Posterior vena cava (tissue), 2 donors: ENCODE measurements at places on chromosomes 2 and 18. TPM values are rescaled to one million over a fixed set of nuclear protein-coding genes. Genes with fewer than 3 reads are reported as not detected.

DNA sequence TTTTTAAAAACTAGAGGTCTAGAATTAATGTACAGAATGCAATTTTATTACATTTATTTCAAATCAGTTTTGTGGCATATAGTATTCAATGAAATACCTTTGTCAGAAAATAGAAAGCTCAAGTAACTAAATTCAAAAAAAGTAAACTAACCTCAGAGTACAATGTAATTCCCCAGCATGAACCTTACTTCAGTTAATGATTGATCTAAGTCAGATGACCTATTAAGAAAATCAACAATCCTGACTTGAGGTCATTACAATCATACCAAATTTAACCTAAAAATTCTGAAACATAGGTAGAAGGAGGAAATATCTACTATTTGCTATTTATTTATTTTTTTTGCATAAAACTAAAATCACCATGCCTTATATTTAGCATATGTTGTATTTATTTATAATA lies 142.9 kb downstream of the CCDC102B start:
- DNase-seq: no peak

GRCh38 chr2:122512091-122512490 lies 756.6 kb downstream of the TSN start:
- no peak for DNase-seq

The CCDC74A gene
- total RNA-seq: 3.9 TPM

DNA sequence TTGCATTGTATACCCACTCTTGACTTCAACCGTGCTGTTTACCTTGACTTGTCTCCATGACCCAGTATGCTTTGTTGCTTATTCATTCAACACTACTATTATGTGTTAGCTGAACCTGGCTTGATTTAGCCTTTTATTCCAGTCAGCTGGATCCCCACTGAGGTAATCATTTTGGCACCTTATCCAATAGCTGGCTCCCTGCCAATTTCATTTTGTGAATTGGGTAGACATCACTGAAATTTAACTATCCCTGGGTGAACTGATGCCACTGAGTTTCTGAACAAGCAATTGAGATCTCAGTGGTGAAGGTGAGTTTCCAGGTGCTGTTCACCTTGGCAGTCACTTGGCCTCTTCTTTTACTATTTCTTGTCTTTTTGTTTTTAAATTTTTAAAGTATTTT lies 584.3 kb downstream of the ADCYAP1 start:
- DNase-seq: no peak

The PDE1A gene
- total RNA-seq: 7.7 TPM

The FHOD3 gene
- total RNA-seq: 29.8 TPM

The ANTXR1 gene
- total RNA-seq: 147 TPM

- DNase-seq: no peak
These were observed 133.4 kb upstream of the CXCR4 start for GRCh38 chr2:136251197-136251884.

DNA sequence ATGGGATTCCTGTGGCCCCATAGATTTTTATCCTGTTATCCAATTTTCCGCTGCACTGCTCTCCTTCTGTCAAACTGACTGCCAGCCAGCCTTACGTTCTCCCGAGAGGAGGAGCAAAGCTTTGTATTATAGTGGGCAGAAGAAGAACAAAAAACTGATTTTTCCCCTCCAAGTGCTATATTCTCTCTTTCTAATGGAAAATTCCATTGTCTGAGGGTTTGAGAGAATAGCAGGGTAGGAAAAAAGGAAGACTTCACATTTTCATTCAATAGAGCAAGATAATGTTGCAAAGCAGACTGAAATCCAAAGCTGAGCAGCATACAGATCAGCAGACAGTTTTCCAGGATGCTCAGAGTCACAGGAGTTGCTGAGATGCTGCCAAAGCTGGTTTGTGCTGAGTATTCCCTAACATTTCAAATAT lies 238.0 kb downstream of the UBE2E3 start:
- DNase-seq: no peak

GRCh38 chr2:36387258-36387916 lies 31.8 kb downstream of the CRIM1 start:
- DNase-seq: no peak

- DNase-seq: no peak
These were observed 121.3 kb downstream of the FMNL2 start for GRCh38 chr2:152456262-152456661.

DNA sequence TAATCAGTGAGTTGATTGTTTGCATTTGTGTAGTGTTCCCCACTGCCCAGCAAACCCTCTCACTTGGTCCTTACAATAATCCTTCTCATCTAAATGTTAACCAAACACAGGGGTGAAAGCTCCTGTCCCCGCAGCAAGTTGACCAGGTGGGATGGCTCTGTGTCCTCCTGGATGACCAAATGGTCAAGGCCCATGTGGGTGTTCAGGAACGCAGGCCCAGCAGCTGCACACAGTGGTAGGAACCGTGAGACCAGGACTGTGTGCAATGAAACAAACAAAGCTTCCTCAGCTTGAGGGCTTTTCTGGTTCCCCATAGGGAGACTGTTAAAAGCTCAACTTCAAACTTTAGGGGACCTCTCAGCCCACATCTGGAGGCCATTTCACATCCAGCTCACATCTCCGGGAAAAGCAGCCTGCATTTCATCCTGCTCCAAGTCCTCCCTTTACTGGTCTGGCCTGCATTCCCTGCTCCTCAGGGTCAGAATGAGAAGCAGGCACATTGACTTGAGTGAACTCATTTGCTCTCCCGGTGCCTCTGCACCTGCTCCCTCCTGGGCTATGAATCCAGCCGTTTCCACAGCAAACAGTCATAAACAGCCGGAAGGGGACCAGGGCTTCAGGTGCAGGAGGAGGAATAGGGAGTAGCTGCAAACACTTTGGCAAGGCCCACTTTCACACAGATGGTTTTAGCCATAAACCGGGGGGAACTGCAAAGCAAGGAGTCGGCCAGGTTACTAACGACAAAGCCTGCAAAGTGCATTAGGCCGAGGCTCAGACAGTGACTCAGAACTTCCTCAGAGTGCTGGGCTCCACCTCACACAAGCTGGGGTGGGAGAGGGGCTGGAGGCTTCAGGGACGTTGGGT lies 144.7 kb downstream of the CAPN13 start:
- no peak for DNase-seq

DNA sequence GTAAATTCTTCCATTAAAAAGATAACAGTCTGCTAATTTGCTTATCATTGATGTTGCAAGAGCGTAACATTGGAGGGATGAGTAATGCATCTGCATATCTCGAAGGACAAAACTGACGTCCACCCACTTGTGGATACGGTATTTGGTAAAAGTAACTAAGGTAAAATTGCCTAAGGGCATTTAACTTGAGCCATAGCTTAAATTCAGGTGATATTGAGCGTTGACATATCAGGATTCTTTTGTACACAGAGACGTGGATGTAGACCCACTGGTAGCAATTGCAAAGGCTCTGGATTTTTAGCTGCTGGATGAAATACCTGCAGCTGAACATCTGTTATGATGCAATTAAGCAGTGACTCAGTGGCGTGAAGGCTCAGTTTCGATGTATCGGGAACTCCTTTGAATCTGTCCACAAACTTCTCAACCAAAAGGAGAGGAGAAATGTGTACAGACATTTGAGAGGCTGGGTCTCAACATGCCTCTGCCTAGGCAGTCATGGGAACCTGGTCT lies 119.3 kb downstream of the SPTBN1 start:
- DNase-seq: no peak

GRCh38 chr18:12098374-12098773 lies 4.7 kb downstream of the ANKRD62 start:
- no peak for DNase-seq

- no peak for DNase-seq
These were observed 133.1 kb downstream of the EIPR1 start for GRCh38 chr2:3244486-3244885.

DNA sequence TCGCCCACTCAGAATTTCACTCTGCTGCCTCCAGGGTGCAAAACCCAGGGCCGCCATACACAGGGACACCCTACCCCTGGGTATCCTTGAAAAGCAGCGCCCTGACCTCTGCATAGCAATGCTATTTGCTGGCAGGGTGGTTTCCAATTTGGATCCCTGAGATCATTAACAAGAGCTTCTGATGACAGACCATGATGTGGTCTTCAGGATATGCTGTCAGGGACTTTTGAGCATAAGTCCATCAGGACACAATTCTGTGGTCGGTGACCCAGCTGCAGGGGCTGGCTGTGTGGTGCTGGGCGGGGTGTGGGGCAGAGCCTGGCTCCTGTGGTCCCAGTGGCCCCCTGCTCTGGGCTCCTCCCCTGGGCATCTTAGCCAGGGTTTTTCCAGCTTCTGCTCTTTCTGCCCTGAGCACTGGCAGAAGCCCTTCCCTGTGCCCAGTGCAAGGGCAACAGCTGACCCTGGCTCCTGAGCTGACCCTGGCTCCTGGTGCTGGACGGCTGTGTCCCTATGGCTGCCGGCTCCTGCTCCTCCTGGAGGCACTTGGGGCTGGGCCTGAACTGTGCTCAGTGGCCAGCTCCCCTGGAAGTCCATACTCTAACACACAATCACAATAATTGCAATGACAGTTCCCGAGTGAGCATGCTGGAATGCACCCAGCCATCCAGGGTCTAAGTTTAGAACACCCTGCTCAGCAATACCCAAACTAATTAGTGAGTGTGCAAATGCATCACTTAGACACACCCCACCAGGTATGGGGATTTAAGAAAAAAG lies 271.5 kb downstream of the HDAC4 start:
- DNase-seq: no peak

The MARCO gene
- total RNA-seq: 20.5 TPM

- no peak for DNase-seq
These were observed 334.5 kb downstream of the SMAD2 start for GRCh38 chr18:47595831-47596501.

DNA sequence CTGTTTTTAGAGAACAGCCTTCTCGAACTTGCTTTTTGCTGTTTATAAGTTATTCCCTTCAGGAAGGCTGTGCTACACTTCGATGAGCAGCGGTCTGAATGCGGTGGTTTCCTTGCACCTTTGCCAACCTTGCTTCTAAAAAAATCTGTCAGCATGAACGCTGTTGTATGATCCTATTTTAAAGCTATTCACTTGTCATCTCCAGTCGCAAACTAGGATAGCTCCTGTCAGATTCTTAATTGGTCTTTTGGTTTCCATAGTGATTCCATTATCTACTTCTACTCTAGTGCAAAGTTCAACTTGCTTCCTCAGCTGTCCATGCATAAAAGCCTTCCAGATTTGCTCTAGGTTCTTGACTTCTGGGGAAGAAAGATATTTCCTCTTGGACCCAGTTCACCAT lies 76.3 kb upstream of the GALNT3 start:
- DNase-seq: no peak

The EML6 gene
- 12.1 TPM for total RNA-seq

DNA sequence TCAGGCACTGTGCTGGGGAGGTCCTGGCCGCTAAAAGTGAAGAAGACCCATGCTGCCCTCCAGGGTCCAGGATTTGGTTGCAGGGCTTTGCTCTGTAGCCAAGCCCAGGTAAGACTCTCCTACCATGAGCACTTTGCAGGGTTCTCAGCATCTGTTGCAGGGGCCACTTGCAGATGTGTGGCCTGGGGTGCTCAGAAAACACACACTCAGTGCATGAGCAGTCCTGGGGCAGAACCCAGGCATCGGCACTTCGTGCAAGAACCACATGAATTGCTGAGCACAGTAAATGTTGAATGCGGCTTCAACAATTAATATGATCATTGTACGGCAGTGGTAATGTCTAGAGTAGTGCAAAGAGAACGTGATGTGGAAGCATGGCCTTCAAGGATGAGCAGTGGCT lies 98.5 kb upstream of the SMIM21 start:
- DNase-seq: no peak

- no peak for DNase-seq
These were observed 131.6 kb downstream of the CDH2 start for GRCh38 chr18:28045176-28045810.

DNA sequence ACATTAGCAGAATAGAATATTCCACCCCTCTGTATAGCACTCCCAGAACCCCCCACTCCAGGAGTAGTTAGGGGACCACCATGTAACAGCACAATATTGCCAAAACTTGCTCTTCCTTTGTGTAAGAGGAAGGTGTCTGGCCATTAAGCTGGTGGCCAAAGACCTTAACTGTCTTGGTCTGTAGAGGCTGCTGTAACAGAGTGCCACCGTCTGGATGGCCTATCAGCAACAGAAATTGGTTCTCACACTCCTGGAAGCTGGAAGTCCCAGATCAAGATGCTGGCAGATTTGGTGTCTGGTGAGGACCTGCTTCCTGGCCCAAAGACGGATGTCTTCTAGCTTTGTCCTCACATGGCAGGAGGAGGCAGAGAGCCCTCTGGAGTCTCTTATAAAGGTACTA lies 61.6 kb upstream of the TGFA start:
- no peak for DNase-seq

DNA sequence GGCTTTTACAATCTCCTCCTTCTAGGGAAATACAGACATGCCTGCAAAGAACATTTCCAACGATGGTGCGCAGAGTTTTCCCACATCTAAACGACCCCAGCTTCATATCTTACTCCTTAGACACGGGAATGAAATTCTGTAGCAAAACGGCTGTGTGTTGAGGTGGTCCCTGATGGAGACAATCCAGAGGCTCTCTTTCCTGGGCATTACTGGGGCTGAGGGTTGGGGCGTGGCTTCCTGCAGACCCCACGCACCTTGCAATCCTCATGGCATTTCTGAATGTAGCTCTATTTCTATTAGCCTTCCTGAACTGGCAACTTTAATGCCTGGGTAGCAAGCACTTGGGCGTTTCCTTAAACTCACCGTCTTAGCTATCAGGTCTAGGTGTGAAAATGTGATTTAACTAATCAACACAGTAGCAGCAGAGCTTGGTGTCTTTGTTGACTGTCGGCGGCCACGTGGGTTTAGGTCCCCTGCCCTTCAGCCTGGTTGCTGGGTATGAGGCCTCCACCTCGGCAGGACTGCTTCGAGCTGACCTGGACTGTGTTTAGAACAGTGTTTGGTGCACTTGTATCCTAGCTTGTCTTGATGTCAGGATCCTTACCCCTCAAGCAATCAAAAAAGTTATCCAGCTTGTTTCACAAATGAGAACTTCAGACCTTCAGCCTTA lies 242.8 kb downstream of the GBX2 start:
- peak; percentile 62 for DNase-seq

The VWC2L gene
- not detected for total RNA-seq

DNA sequence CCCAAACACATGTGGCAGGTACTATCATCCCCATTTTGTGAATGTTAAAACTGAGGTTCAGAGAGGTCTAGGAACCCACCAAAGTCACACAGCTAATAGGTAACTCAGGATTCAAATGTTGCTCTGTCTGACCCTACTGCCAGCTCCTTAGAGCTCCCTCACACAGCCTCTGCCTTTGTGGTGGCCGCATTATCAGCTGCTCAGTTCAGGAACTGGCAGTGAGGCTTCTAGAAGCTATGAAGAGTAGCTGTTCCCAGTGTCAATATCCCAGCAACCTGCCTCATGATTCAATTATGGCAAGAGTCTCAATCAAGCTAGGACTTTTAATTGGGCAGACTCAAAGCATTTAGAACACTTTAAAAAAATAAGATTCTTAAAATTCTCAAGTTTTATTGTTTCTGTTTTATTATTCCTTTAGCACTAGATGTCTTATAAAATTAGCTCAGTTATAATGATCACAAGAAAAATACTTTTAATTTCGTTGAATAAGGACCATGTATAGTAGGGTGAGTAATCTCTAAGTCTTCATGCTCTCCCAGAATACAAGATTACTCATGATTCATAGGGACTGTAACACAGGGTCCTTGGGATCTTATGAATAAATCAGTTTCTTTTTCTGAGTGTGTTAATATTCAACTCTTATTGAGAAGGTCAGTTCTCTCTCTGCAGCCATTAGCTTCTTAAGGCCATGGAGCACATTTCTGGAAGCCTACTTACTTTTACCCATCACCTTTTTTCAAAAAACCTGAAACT lies 342.7 kb downstream of the RND3 start:
- no peak for DNase-seq

The CPLX4 gene
- not detected for total RNA-seq

The DSG3 gene
- total RNA-seq: not detected

- no peak for DNase-seq
These were observed 60.9 kb downstream of the AAK1 start for GRCh38 chr2:69582582-69583176.

The STK17B gene
- 31.8 TPM for total RNA-seq

The MYCN gene
- 1.1 TPM for total RNA-seq
